ENCODE measurements at places on chromosomes 2 and 18.

- DNase-seq = peak; percentile 83
These were observed 41.4 kb downstream of the KLHL29 start for GRCh38 chr2:23426263-23426905.

DNA sequence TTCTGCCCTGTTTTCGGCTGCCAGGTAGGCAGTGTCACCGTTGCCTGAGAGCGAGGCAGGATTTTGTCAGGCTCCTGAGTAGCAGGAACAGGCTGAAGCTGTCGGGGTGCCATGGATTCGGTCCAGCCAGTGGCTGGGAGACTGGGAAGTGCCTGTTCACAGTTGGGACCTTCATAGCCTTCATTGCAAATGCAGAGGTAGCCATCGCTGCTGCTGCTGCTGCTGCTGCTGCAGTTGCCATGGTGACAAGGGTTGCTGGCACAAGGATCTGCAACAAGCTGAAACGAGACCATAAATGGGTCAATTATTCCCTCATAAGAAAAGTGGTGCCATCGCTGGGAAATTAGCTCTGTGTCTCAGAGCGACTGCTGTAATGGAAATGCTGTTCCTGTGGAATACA lies 122.7 kb downstream of the DNER start:
- no peak for DNase-seq

GRCh38 chr2:42049221-42050009 lies 1.6 kb downstream of the PKDCC start:
- no peak for DNase-seq

GRCh38 chr2:207663870-207664545 lies 38.8 kb upstream of the METTL21A start:
- no peak for DNase-seq

DNA sequence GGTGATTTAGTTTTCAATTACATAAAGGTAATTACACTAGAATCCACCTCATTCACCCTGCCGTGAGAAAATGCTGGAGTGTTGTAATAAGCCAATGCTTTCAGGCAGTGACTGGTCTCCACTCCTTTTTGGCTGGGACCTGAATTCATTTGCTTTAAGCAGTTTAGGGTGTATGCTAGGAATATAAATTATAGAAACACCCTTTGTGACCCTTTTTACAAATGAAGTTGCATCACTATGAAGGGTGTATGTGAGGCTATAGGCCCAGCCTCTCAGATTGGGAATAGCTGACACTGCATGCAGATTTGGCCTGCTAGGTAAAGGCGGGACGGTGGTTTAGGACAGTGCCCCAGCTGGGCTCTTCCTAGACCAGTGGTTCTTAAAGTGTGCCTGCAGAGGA lies 50.8 kb upstream of the NFE2L2 start:
- DNase-seq = no peak

- no peak for DNase-seq
These were observed 7.8 kb upstream of the FSHR start for GRCh38 chr2:49162151-49162550.

GRCh38 chr2:14761118-14761517 lies 128.6 kb downstream of the LRATD1 start:
- no peak for DNase-seq

All from cardiac fibroblast (primary cell).